ENCODE measurements at places on chromosomes 5 and 9. TPM values are rescaled to one million over a fixed set of nuclear protein-coding genes. Genes with fewer than 3 reads are reported as not detected.

DNA sequence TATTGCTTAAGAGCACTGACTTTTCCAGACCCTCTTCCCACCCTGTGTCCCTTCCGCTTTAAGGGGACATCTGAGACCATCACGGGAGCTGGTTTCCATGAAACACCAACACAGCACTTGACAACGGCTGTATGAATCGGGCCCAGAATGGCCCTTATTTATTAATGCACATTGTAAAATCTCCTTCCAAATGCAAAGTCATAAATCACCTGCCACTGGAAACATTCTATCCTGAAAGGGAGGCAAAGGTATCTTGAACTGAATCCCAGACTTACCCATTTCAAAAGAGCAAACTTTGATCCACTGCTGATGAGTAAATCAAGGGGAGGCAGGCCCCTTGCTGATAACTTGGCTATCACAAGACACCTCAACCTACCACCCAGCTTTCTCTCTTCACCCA, 37.4 kb downstream of the SHB start:
- DNase-seq: no peak

DNA sequence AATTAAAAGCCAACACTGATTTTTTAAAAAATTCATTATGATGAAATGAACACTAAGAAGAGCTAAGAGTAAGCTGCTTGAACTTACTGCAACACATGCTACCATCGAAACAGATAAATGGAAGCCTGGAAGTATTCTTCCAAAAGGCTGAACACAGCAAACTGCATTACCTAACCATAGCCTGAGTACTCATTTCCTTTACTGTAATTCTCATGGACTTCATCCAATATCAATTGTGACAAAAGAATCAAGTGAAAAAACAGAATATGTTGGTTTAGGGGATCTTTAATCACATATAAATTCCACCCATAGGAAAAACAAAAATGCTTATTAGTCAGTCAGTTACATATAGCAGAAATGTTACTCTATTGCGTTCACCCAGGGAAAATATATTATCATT, 68.5 kb downstream of the DROSHA start:
- DNase-seq: no peak

- no peak for DNase-seq
Observed at GRCh38 chr5:107532916-107533315, 137.8 kb downstream of the EFNA5 start.

DNA sequence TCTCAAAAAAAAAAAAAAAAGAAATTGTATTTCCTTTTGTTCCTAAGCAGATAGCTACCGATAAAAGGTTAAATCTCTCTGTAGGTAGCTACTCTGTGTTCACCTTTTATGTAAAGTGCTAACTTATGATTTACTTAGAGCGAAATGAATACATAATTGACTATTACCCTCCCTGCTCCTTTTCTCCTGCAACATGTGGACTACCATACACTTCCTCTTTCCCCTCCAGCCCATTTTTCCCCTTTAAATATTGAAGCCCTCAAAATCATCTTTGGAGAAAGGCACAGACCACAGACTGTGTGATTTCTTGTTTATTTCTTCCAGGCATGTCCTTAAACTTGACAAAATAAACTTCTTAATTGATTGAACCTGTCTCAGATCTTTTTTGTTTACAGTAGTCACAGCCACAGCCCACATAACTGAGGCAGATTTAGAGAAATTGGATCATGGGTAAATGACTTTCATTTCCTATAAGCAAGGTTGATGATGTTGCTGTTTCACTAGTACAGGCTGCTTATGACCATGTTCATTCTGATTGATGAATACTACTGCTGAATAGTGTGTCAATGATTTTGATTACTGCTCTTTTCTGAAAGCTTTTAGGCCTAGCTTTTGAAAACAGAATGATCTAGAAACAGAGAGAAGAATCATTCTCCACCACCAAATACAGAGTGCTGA, 59.2 kb downstream of the PHAX start:
- DNase-seq: no peak

GRCh38 chr5:173963867-173964441, 25.0 kb upstream of the C5orf47 start:
- peak; percentile 64 for DNase-seq

DNA sequence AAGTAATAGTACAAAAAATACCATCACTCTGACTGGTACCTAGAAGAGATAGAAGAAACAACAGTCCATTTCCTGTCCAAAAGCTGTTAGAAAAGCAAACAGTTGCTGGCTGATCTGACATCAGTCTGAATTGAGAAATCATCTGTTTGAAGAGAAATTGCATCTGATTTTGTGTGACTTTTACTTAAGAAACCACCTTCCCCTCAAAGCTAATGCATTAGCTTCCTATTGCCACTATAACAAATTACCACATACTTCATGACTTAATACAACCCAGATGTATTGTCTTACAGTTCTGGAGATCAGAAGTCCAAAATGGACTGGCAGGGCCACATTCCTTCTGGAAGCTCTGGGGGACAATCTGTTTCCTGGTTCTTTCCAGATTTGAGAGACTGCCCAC, 385.9 kb upstream of the TLE4 start:
- no peak for DNase-seq

DNA sequence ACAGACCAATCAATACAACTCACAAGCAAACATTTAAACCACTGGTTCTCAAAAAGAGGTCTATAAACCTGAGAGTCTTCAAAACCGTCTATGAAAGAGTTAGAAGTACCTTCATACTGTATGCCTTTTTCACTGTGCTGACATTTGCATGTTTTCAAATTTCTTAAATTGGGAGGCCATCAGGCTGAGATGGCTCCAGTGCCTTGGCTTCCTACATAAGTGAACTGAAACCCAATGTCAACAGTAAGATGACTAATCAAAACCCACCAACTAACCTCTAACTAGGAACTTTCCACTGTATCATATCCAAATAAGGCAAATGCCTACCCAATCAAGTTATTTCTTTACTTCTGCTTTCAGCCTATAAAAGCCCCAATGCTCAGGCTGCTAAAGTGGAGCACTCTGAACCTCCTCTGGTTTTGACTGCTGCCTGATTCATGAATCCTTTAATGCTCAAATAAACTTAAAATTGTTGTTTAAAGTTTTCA, 35.1 kb downstream of the FAM13B start:
- DNase-seq: no peak

DNA sequence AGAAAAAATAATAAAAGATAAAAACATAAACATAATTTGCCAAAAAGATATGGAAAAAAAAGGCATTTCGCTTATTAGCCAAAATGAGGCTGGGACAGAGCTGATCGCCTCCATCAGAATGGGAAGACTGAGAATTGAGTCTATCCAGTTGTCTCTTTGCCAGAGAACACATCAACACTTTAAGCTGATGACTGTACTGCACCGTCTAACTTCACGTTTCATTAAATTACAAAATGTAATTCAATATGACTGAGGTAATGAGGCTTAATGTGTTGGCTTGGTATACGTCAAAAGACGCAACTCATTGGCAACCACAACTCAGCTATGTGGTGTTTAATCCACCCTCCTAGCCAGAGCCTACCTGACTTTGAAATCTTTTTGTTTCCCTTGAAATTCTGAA, 462.7 kb upstream of the CD180 start:
- no peak for DNase-seq

- peak; percentile 21 for DNase-seq
Observed at GRCh38 chr5:154202379-154203260, 12.1 kb downstream of the GALNT10 start.

DNA sequence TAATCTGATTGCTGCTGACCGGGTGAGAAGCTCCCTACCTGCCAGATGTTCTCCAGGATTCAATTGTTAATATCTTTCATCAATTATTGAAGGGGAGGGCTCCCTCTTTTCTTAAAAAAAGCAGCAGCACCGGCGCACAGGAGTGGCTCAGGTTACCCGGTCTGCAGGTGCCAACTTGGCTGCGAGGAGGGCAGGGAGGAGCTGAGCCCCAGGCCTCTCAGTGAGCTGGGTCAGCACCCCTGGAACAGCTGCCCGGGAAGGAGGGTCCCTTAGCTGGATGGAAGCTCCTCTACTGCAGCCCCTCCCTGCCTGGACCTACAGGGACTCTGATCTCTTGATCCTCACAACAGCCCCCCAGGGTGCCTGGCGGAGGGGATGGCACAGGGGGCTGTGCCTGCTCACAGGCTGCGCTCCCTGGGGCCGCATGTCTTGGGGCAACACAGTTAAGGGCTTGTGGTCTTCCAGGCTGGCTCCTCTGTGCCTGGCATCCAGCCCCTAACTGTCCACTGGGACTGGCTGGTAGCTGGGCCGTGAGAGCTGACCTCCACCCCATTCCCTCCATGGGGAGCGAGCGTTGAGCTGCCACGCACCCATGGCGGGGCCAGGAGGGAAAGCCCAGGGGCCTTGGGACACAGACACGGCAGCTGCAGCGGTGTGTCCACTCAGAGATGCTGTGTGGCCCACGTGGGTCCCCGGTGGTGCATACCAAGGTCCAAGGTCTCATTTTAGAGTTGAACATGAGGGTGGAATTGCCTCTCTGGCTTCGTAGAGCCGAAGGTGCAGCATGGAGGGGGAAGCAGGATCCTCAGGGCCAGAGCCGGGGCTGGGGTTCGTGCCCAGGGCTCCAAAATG, 28.6 kb upstream of the TMEM250 start:
- DNase-seq: no peak

DNA sequence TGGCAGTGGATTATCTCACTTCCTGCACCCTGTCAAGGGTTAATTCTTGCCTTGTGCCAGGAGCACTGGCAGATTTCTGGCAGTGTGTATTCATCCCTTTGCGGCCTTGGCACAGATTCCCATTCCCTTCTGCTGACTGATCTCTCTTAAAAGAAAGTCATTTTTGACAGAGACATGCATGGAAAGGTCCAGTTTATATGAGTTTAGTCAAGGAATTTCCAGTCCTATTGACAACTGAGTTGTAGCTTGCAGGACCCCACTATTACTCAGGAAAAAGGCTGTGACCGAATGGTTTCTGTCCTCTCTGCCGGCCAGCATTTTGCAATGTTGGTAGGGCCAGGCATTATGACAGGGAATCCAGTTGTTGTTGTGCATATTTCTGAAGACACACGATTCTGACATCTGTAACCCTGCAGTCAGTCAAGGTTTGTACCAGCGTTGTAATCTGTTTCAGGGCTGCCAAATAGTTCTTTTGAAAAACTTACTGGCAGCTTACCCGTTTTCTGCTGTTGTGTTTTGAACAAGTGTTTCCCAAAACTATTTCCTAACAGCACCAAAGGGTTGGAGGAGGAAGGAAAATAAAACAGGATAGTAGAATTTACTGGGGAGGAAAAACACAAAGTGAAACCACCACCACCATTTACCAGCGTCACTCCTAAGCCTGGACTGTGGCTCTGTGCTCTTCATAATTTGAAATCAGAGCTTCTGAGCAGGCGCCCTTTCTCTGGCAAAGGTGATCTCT, 243.4 kb upstream of the KLF4 start:
- no peak for DNase-seq

DNA sequence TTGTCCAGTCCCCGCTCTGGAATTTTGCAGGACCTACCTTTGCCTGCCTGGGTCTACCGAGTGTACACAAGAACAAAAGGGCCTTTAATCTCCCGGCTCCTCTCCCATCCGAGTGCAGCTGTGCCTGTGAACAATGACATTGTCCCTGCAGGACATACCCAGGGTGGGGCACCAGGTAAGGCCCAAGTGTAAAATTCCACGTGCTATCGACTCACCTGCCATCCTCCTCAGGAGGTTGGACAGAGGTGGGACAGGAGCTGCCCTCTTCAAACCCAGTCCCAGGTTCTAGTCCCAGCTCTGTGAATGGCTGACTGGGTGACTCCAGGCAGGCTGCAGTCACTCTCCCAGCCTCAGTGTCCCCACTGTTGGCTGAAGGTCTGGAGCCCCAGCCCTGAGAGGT, 159.6 kb upstream of the ALDH1B1 start:
- DNase-seq: no peak

DNA sequence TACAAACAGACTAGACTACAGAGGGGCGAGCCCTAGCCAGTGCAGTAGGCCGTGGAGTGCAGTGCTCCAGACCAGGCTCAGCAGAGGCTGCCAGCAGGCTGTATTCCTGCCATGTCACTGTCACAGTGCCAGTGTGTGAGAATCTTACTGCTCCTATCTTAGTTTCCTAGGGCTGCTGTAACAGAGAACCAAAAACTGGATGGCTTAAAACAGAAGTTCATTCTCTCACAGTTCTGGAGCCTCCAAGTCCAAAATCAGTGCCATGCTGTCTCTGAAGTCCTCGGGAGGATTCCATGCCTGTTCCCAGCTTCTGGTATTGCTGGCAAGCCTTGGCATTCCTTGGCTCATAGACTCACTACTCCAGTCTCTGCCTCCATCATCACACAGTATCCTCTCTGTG, 75.0 kb upstream of the SAP30L start:
- no peak for DNase-seq

DNA sequence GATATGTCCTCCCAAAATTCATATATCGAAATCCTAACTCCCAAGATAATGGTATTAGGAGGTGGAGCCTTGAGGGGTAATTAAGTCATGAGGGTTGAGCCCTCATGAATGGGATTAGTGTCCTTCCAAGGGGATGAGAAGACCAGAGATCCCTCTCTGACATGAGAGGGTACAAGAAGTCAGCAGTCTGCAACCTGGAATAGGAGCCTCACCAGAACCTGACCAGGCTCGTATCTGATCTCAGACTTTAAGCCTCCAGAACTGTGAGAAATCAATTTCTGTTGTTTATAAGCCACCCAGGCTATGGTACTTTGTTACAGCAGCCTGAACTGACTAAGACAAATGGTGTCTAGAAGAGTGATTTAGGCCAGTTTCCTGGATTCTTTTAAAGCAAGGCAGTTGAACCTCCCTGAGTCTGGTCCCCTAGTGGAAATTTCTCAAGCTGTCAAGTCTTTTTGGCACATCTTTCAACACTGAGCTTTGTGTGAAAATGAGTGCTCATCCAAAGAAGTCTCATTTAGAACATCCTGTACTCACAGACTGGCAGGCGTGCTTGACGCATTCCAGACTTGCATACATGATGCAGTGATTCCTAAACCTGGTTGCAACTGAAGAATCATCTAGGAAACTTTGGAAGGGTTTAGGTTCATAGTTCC, 254.8 kb upstream of the PPP1R2B start:
- no peak for DNase-seq

GRCh38 chr5:118956727-118957126, 31.6 kb downstream of the DTWD2 start:
- no peak for DNase-seq

DNA sequence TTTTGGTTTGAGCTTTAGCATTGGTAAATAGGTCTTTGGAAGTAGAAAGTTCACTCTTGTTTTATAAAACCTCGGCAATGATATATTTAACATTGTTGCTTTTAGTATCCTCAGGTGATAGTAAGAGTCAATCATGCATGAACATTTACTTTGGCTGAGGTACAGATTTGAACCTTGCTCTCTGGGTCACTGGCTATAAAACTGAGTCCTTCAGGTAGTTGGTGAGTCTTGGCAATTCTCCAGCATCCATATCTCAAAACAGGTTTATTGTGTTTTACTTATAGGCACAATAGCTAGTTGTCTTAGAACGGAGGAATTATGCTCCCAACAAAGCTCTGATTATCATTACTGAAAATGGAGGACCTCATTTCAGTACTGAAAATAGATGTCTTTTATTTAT, 75.1 kb downstream of the MAT2B start:
- DNase-seq: peak; percentile 41

Gene HTR1A
- not detected for total RNA-seq

Gene SLC4A9
- 0.42 TPM for total RNA-seq

Gene PKD2L2
- not detected for total RNA-seq

Gene TMEM215
- not detected for total RNA-seq

Gene NEUROG1
- total RNA-seq: not detected

Gene TICAM2
- total RNA-seq: 1.7 TPM

Gene SLC27A6
- total RNA-seq: 0.34 TPM

Gene ACSL6
- 0.58 TPM for total RNA-seq
